ENCODE measurements at places on chromosomes 7 and 10.

- DNase-seq = no peak
These were observed 10.8 kb downstream of the ZNF467 start for GRCh38 chr7:149762610-149763009.

DNA sequence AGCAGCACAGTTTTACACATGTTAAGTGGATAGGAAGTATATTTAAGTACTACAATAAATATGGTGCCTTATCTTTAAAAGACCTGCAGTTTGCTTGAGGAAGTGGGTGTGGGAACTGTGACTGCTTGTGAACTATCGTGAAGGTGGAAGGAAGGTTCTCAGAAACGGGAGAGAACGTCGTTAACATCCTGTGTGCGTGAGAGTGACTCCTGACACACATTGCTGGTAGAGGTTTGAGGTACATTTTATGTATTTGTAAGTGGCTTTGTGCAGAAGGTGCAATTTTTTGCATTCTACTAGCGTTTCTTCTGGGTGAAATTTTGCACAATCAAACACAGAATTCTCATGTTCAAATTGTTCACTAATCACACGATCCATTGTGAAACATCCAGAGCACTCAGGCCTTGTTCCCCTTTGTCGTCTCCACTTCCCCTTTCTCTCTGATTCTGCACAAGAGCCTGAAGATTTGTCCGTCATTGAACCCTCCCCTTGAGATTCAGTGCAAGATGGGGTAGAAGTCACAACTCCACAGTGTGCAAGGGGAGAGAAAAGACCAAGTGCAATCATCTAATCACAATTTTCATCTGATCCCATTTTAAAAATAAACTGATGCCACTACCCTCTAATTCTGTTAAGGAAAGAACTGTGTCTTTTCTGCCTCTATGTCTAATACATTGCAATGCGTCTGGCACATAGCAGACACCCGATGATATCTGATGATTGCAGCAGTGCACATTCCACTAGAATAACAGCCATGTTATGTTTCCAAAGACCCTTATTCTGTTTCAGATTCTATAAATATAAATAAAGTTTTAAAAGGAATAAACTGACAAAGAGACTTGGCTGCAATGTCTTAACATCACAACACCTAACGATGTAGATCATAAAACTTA lies 279.9 kb downstream of the NEBL start:
- no peak for DNase-seq

DNA sequence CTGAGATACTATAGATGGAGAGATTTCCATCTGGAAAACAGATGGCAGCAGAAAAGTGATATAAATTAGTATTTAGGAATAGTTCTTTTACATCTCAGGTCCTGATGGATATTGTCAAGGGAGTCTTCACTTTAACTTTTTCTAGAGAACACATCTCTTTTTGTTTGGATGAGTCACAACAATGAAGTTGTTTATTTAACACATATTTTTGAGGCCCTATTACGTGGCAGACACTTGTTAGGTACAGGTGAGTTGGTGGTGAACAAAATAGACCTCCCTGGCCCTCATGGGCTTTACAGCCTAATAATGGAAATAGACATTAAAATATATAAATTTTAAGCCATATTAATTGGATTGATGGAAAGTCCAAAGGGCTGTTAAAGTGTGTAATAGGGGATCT lies 168.3 kb downstream of the VTI1A start:
- DNase-seq = no peak

DNA sequence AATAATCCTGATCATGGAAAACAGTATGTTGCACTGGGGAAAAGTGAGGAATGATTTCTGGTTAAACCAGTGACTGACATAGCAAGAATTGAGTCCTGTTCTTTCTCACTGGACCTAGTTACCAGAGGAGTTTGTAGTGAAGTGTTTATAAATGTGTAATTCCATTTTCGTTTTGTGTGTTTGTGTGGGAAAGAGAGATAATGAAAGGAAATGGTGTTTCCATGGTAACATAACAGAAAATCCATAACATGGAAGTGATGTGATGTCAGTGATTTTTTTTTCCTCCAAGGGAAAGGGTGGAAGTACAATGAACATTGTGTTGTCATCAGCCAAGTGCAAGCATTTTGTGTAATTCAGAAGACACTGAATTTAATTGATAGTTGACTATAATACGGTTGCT lies 283.9 kb downstream of the PLXDC2 start:
- DNase-seq = no peak

DNA sequence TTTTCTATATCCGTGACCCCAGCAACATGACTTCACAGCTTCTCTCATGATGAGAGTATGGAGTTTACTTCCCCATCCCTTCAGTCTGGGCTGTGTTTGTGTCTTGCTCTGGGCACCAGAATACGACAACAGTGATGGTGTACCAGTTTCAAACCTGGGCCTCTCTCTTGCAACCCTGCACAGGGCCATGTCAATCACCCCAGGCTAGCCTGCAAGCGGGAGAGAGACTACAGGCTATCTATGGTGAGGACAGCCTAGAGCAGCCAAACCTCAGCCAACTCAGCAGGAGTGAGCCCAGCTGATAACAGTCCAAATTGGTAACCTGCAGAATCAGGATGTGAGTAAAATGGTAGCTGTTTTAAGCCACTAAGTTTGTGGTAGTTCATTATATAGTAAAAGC lies 235.8 kb downstream of the CHCHD3 start:
- no peak for DNase-seq

GRCh38 chr10:63030536-63030935 lies 102.6 kb upstream of the NRBF2 start:
- DNase-seq = no peak

DNA sequence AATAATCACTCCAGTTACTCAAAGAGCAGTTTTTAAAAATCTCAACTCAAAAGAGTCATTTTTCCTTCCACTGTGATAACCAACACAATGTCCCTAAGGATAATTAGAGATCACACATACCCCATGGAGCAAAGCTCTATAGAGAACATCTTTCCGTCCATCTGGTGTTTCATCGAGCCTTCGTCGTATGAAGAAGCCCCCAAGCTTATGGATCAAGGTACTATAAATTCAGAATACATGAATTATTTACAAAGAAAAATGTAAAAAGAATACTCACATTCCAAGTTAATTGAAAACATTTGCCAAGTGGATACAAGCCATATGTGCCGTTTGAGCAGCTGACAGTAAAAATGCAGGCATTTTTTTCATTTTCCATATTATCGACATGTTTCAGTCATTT lies 14.8 kb downstream of the GPAM start:
- DNase-seq = no peak

DNA sequence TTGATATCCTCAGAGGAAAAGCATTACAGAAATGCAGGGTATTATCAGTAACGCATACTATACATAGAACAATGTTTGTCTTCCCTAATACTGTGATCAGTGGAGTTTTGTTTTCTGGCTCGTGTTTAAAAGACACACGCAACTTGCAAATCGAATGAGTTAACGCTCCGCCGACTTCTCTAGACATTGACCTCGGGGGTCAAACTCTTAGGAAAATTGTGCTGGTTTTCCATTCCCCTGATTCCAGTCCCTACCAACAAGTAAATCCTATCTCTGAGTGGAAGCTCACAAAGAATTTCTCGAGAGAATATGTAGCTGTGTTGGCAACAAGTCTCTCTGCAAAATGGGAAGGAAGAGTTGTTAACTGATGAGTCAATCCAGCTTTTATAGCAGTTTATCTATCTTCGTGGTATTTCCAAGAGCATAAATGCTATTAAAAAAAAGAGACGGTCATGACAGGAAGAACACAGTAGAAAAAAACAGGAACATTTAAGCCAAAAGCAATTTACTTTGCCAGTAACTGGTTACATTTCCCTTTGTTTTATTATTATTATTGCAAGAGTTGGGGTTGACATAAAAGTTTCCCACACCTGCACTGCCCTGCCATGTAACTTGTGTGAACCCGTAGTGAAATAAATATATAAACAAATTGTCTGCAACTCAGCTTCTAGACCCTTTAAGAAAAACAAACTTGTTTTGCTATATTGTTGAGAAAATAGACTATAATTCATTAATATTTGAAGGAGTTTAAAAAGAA lies 144.4 kb downstream of the ARID5B start:
- DNase-seq = no peak

DNA sequence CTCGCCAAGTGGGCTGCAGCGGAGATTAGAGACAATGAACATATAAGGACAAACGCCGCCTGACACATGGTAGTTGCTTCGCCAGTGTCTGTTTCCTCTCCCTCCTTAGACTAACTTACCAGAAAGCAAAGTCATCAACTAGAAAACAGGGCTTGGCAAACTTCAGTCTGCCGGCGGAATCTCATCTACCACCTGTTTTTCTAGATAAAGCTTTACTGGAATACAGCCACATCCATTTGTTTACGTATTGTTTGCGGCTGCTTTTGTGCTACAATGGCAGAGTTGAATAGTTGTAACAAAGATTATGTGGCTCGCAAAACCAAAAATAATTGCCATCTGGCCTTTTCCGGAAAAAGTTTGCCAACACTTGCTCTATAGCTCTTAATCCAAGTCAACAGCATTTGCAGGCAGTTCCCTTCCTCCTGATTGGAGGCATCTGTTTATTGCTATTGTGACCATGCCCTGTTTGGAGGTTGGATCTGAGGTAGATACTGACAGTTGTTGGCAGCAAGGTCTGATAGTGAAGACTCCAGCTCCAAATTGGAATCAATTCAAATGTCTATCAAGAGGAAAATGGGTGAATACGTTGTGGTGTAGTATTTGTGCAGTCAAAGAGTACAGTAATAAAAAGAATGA lies 260.6 kb downstream of the POU6F2 start:
- no peak for DNase-seq

GRCh38 chr7:50246551-50246950 lies 58.0 kb upstream of the IKZF1 start:
- no peak for DNase-seq

- DNase-seq = no peak
These were observed 538.5 kb downstream of the INHBA start for GRCh38 chr7:41164440-41164839.

- no peak for DNase-seq
These were observed 6.5 kb upstream of the OGA start for GRCh38 chr10:101824736-101825135.

DNA sequence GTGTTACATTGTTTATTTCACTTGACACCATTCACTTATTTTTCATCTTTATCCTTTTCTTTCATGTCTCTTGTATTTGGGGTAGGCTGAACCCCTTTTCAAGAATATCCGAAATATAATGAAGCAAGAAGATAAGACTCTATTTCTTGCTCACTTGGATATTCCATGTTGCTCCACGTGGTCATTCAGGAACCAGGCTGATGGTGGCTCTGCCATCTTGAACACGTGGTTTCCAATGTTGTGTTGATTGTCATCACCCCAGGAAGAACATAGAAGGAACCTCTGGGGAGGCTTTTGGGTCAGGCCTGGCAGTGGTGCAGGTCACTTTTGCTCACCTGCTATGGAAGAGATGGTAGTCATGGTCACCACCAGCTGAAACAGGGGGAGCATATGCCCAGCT lies 9.3 kb upstream of the GALNTL5 start:
- DNase-seq = no peak

DNA sequence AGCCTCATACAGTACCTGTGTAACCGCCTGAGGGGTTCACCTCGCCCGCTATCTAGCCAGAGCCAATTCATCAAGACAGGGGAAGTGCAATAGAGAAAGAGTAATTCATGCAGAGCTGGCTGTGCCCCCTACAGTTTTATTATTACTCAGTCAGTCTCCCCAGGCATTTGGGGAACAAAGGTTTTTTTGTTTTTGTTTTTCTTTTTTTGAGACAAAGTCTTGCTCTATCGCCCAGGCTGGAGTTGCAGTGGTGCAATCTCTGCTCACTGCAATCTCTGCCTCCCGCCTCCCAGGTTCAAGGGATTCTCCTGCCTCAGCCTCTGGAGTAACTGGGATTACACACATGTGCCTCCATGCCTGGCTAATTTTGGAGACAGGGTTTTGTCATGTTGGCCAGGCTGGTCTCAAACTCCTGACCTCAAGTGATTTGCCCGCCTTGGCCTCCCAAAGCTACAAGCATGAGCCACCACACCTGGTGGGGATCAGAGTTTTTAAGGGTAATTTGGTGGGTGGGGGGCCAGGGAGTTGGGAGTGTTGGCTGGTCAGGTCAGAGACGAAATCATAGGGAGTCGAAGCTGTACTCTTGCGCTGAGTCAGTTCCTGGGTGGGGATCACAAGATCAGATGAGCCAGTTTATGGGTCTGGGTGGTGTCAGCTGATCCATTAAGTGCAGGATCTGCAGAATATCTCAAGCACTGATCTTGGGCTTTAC lies 116.5 kb downstream of the MARCHF5 start:
- no peak for DNase-seq

DNA sequence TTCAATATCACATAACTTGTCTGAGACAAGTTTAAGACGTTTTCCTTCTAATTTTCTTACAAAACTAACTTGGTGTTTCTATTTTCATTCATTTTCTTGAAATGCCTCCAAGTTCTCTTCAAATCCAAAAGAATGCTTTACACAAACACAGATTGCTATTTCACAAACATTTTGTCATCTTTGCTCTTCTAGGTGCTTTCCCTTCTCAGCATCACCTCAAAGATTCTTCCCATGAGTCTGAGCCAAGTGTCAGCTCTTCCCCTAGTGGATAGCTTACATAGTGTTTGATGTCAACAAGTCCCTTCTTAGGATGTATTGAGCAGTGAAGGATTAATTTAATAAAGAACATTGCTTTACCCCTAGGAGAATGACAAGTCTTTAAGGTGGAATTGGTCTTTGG lies 38.1 kb upstream of the SEMA3A start:
- DNase-seq = no peak

- no peak for DNase-seq
These were observed 31.9 kb downstream of the ZEB1 start for GRCh38 chr10:31350891-31351290.

GRCh38 chr7:43782768-43783555 lies 24.5 kb downstream of the BLVRA start:
- no peak for DNase-seq

DNA sequence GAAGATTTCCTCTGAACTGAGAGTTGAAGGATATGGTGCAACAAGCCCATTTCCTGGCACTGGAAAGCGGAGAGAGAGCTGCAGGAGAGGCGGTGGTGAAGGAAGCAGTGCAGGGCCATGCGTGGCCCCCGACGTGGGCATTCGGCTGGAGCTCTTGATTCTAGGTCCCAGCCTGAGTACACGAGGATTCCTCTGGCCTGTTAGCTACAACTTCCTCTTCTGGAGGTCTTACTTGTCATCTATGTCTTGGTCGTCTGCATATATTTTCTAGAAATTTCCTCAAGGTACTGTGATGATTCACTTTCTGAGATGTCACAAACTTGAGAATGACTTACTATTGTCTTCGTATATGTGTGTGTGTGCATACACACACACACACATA lies 59.2 kb upstream of the JAZF1 start:
- DNase-seq = no peak

DNA sequence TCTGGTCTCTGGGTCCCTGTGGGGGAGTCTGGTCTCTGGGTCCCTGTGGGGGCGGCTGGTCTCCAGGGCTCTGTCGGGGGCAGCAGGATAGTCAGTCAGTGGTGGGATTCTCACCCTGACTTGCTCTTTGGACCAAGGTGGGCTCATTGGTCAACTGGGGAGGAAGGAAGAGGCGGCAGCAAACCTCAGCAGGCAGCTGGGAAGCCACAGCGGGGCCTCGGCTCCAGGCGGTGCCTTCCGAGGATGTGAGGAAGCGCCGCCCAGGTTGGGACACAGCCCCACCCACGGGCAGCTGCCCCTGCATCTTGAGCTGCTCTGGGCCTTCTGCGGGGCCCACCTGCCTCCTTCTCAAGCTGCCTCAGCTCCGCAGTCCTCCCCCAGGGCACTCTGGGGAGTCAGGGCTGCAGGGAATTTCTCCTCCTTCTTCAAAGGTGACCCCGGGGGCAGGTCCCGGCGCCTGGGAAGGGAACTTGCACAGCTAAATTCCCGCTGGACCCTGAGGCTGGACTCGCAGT lies 20.4 kb upstream of the KNDC1 start:
- DNase-seq = no peak

Data from stimulated activated CD4-positive, alpha-beta T cell treated with anti-CD3 and anti-CD28 coated beads, Interleukin-4, amount 100 ng/mL, for 1 hour (primary cell).